IMR-90 (cell line): ENCODE measurements at places on chromosomes 2 and 18.

DNA sequence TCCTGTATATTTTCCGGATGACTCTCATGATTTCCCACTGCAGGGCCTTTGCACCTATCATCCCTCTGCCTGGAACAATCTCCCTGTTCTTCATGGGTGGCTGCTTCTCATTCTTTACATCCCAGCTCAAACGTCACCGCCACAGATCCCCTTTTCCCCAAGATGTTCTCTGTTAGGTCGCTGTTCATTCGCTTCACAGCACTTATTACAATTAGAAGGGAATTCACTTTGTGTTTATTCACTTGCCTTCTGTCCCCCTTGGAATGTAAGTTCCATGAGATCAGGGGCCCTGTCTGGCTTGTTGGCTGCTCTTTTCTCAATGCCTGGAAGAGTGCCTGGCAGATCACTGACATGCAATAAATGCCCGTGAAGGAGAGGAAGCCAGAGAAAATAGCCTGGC, 106.7 kb downstream of the FOXI3 start:
- no peak for DNase-seq

- DNase-seq = no peak
These were observed 901.6 kb downstream of the EPHA4 start for GRCh38 chr2:220670511-220670910.

GRCh38 chr18:35024965-35025364, 16.2 kb upstream of the MAPRE2 start:
- peak; percentile 89 for DNase-seq

GRCh38 chr2:45045706-45046105, 36.5 kb upstream of the SIX2 start:
- no peak for DNase-seq

GRCh38 chr2:43210467-43211303, 15.7 kb downstream of the ZFP36L2 start:
- DNase-seq = peak; percentile 92

GRCh38 chr18:45617284-45617683, 2.0 kb downstream of the SLC14A2 start:
- DNase-seq = peak; percentile 81

DNA sequence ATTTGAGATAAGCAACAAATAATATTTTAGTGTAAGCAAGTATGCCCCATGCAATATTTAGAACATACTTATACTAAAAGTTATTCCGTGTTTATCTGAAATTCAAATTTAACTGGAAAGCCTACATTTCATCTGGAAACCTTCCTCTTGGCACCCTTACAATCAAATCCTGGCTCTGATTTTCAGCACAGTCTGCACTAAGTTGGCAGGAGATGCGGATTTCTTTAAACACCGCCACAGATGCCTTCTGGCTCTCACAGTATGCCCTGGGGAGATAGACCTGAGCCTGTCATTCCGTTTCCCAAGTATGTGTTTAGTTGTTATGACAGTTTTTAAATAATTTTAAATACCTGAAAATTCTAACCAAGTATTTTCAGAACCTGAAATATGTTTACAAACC, 7.3 kb upstream of the MLPH start:
- no peak for DNase-seq

DNA sequence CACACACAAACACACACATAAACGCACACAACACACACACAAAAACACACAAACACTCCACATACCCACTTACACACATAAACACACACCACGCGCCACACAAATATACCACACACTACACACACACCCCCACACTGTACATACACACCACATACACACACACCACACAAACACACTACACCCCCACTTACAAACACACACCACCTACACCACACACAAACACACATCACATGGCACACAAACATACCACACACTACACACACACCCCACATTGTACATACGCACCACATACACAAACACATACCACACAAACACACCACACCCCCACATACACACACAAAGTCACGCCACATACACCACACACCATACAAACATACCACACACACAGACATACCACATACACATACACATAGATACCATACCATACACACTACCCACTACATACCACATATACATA, 59.9 kb downstream of the TWIST2 start:
- DNase-seq = no peak

DNA sequence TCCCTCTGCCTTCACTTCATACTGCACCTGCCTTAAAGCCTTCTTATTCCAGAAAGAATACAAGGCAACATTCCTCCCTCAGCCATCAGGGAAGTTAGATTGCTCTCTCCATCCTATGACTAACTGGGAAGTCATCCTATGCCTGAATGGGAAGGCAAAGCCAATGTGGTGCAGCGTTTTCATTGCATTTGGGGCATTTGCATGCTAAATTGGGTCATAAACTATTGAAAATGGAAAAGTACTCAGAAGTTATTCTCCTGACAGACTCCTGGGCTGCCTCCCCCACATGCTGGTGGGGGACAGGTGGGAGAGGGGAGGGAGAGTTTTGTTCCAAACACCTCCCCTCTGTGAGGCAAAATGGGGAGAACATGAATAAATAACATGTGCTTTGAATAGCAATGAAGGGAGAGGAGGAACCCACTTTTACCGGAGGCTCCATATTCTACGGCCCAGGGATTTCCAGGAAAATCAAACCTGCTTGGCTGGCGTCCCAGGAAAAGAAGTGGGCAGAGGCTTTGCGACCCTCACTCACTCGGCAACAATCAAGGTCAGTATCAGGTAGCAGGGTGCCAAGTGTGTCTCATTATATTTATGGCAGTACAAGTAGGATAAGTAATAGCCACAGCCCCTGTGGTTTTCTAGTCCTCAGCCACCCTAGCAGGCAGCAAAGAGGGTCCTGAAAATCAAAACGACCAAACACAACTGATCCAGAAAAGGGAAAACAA, 84.1 kb downstream of the BOD1L2 start:
- DNase-seq = no peak

DNA sequence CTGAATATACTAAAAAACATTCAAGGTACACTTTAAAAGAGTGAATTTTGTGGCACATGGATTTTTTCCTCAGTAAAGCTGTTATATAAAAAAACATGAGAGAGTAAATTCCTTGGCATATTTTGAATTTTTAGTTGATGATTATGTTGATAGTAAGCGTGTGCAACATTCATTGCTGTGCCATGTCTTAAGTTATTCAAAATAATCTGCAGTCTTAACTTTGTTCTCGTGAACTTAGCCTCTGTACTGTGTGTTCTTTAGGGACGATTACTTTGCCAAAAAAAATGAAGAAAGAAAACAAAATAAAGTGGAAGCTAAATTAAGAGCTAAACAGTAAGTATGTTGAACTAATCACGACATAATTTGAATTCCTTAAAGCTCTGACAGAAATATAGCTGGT, 9.6 kb downstream of the SSB start:
- DNase-seq = peak; percentile 77

DNA sequence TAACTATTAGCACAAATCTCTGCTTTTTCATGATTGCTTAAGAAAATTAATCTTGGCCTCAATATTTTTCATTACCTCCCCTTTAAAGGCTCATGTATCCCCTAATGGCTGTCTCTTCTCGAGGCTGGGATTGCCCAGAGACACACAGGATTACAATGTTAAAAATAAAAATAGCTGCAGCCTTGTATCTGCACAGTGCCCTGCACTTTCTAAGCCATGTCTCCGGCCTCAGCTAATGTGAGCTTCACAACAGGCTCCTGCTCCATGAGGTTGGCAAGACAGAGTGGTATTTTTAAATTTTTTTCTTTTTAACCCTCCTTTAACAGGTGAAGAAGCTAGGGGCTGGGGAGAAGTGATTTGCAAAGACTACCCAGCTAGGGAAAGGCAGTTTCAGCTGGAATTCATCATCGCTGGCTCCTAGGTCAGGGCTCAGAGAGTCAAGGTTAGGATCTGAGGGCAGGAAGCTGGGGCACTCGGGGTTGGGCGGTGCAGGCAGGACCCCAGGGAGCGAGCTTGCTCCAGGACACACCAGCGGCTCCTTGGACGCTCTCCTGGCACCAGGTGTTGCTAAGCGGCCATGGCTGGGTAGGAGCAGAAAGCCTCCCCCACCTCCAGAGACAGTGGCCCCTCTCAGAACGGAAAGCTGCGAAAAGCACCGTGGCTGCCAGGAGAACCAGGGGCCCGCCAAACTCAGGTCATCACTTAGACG, 135.6 kb downstream of the SMAD2 start:
- no peak for DNase-seq

GRCh38 chr2:38653715-38654527, 12.0 kb upstream of the GALM start:
- DNase-seq = peak; percentile 16

- DNase-seq = no peak
These were observed 152.9 kb upstream of the NOSTRIN start for GRCh38 chr2:168649562-168649961.

- DNase-seq = peak; percentile 78
These were observed 113.7 kb upstream of the ZFP36L2 start for GRCh38 chr2:43340066-43340465.

- no peak for DNase-seq
These were observed 127.3 kb downstream of the HDAC4 start for GRCh38 chr2:239273280-239274234.

- DNase-seq = no peak
These were observed 64.7 kb downstream of the SKA1 start for GRCh38 chr18:50439460-50440015.

DNA sequence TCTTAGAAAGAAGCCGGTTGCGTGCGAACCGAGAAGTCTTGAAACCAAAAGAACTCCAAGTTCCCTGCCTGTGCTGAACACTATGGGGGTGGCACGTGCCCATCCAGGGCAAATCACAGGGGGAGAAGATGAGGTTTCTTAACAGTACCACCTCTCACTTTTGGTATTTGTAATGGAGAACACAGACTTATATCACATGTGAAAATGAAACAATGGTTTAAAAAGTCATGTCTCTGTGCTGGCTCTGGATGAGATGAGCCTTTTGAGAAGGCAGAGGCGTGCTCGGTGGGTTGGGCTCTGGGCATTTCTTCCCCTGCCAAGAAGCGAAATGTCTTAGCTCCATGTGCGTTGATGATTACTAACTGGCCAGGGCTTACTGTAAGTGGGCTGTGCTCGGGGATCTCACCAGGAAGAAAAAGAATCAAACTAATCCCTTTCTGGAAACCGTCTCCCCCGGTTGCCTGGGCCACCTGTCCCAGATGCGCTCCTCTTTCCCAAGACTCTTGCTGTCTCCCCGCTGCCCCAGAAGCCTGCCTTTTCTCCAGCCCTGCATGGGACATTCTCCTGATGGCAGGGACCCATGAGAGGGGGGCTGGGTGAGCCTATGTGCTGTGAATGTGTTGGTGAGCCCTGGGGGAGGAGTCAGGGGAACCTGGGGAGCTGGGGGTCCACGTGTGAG, 252.9 kb downstream of the PRKCE start:
- no peak for DNase-seq

- no peak for DNase-seq
These were observed 42.3 kb upstream of the STAT1 start for GRCh38 chr2:191056228-191056627.

DNA sequence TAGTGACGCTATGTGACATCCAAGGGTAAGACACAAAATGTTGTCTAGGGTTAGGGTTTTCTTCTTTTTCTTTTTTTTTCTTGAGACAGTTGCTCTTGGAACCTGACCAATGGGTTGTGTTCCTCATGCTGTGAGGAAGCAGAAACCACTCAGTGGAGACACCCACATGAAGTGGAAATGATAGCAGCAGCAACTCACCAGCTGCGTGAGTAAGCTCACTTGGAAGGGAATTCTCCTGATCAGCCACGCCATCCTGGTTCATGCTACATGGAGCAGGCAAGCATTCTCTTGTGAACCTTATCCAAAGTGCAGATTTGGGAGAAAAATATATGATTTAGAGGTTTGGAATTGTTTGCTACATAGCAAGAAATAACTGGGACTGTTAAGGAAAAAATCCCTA, 863.7 kb downstream of the EPHA4 start:
- peak; percentile 57 for DNase-seq

DNA sequence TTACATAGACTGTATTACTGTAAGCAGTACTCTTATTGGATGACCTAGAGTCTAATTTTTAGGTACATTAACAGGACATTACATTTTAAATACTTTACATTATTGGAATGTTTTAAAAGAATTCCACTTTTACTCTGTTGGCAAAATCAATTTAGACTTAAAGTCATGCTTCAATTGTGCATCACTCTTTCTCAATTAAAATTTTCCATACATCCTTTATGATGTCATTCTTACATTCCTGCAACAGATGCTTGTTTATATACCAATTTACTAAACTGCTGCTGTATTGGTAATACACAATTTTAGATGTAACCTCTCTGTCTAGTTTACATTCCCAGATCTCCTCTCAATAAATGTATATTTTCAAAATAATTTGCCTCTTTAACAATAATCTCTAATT, 440.1 kb downstream of the ZEB2 start:
- no peak for DNase-seq
